ENCODE measurements at places on chromosomes 2 and 18. TPM values are rescaled to one million over a fixed set of nuclear protein-coding genes. Genes with fewer than 3 reads are reported as not detected.

DNA sequence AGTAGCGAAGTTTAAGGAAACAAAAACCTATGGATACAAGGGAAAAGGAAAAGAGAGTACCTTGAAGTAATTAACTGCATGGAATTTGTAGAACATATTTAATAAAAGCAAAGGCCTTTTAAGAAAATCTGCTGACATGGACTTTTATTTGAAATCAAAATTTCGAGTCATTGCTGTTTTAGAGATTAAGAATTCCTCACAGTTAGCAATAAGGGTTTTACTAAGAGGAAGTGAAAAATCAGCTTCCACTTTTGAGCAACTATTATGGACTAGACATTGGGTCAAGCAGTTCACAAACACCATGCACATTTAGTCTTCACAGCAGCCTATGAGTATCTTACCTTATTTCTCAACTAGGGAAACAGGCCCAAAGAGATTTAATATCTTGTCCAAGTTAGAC is 876.3 kb downstream of the BCL11A start:
- DNase-seq, result no peak
- no peak overlapping the region for H3K27ac ChIP-seq
- H3K36me3 ChIP-seq, result no peaks in the 10 kb centered on the region
- H3K4me1 ChIP-seq, result no peaks in the 10 kb centered on the region
- no peak overlapping the region for H3K4me3 ChIP-seq

Gene EML6
- 1.2 TPM for total RNA-seq

Gene LAMA1
- 1.7 TPM for total RNA-seq

Gene PDE1A
- total RNA-seq, result 16.8 TPM

DNA sequence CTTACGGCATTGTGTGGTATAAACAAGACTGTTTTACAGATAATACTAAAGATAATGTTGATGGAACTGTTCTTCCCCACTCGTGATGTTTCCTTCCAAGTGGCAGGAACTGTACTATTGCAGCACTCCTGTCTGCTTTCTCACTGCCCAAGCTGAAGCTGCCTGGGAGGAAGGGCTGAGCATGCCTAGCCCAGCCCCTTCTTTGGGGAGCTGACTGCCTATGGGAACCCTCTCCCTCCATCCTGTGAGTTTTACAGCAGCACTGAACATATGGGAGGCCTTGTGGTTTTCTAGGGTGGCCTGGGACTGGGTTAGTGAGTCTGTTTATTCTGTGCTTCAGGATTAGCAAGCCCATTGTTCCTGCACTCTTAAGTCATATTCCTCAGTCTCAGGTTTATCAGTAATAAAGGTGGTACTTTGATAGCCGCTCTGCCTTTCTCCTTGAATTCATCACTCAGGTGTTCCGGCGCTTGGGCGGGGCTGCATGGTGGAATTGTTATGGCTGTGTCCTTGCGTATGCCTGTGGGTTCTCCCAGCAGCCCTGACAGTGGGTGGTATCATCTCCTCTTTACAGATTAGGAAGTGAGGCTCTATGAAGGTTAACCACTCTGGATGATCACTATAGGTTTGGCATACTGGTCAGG is 379.7 kb downstream of the PTPRM start:
- H3K4me3 ChIP-seq, result peak overlapping the region; percentile 49
- peaks cover 22% of the 10 kb centered on the region for H3K4me1 ChIP-seq
- H3K27me3 ChIP-seq, result no peaks in the 10 kb centered on the region
- no peak overlapping the region for H3K27ac ChIP-seq
- H3K36me3 ChIP-seq, result no peaks in the 10 kb centered on the region

DNA sequence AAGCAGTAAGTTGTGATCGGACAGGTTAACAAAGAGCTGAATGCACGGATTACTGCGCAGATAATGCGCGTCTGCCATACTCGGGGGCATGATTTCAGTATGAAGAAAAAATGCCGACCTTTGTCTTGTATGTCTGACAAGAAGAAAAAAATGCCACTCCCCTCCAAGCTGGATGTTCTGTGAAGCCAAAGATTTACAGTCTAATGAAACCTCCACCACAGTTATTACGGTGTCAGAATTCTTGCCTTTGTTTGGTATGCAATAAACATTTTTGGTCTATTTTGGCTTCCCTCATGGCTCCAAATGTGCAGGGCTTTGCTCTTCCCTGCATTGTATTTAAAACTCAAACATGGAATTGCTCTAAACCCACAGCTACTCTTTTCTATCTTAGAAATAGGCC is 72.2 kb upstream of the THUMPD2 start:
- no peaks in the 10 kb centered on the region for H3K27me3 ChIP-seq
- H3K36me3 ChIP-seq, result no peaks in the 10 kb centered on the region
- no peak overlapping the region for H3K4me3 ChIP-seq
- DNase-seq, result no peak

All from heart left ventricle (tissue), 16 donors.